ENCODE measurements at places on chromosomes 2 and 18. TPM values are rescaled to one million over a fixed set of nuclear protein-coding genes. Genes with fewer than 3 reads are reported as not detected.

GAL3ST2 gene
- 0.77 TPM for total RNA-seq

HRH4 gene
- total RNA-seq, result 0.52 TPM

CASP10 gene
- 4.1 TPM for total RNA-seq

RAB6D gene
- 5.4 TPM for total RNA-seq

TGFA gene
- 2.0 TPM for total RNA-seq

PLCD4 gene
- 0.73 TPM for total RNA-seq

FAM110C gene
- 1.8 TPM for total RNA-seq

DYSF gene
- total RNA-seq, result 3.1 TPM

LOXL3 gene
- 8.0 TPM for total RNA-seq

GRP gene
- 6.1 TPM for total RNA-seq

ZNF236 gene
- 25.7 TPM for total RNA-seq

CABYR gene
- total RNA-seq, result 11.1 TPM

CHST10 gene
- 10.0 TPM for total RNA-seq

RBM43 gene
- 2.4 TPM for total RNA-seq

- DNase-seq, result no peak
These were observed 43.5 kb upstream of the TMEM131 start for GRCh38 chr2:98039085-98039756.

DNA sequence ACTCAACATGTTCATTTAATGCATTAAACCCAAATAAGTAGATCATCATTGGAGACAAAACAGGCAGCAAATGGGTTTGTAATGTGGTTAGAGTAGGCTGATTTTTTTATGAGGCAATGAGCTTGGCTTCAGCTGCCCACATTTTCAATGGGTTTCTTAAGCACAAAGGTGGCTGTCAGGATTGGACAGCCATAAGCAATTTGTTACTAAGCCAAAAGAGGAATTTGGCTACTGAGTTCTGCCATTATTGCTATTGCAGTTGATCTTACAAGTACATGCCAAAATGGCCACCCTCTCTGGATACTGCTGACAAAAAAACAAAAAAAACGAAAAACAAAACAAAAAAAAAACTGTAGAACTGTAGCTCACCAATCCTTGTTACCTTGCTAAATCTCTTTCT lies 1348.0 kb upstream of the PIK3C3 start:
- DNase-seq, result no peak

DNA sequence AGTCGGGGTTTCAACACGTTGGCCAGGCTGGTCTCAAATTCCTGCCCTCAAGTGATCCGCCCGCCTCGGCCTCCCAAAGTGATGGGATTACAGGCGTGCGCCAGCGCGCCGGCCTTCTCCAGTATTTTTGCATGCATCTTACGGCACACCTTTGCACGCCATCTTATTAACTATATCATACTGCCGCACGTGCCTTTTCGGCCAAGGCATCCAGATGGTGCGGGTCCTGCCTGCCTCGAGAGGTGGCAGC lies 765 bp upstream of the ING5 start:
- no peak for DNase-seq

- no peak for DNase-seq
These were observed 133.4 kb downstream of the ZNF407 start for GRCh38 chr18:74731097-74731496.

DNA sequence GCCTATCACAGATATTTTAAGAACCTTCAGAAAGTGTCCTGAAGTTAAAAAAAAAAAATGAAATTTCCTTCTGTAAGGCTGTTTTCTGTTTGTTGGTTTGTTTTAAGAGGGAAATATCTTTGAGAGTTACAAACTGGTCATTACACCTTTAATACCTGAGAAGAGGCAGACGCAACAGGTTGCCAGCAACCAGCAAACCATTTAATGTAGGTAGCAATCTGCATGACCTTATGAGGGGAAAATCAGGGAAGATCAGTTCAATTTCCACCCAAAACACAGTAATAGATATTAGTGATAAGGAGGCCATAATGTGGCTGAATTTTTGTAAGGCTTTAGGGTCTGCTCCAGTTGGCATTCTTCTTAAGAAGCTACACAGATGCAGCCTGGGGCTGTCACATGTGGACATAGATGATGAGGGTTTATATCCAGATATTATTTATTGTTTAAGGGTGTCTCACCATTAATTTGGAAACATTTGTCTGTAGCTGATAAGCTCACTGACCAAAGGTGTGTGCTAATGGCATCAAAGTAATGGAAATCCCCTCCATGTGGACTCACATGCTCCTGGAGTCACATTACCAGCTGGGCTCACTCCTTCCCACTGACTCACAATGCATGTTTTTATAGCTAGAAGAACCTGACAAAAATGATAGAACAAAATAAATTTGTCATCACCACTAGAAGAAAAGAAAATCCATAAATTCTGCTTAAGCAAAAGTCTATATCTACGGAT lies 83.5 kb upstream of the DTNA start:
- no peak for DNase-seq

- DNase-seq, result no peak
These were observed 30.3 kb downstream of the TNP1 start for GRCh38 chr2:216829533-216829932.

DNA sequence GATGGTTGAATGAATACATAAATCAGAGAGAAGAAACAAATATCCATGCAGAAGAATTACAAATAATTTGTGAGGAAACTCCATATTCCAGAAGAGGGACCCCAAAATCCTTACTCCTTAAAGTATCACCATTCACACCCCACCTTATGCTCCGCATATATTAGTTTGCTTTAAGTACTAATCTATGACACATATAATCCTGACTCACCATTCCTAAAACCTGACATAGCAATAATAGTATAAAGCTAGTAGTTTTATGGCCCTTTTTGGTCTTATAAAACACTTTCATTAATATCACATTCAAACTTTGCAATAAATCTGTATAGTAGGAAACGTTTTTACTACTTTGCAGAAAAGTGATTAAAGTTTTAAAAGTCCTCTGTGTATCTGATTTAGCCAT lies 719.0 kb upstream of the SLC39A10 start:
- DNase-seq, result no peak

GRCh38 chr2:43254331-43254730 lies 27.9 kb upstream of the ZFP36L2 start:
- no peak for DNase-seq

GRCh38 chr18:23958036-23958435 lies 56.5 kb upstream of the TTC39C start:
- no peak for DNase-seq

- DNase-seq, result peak; percentile 87
These were observed 15.6 kb upstream of the INO80C start for GRCh38 chr18:35513181-35513936.

DNA sequence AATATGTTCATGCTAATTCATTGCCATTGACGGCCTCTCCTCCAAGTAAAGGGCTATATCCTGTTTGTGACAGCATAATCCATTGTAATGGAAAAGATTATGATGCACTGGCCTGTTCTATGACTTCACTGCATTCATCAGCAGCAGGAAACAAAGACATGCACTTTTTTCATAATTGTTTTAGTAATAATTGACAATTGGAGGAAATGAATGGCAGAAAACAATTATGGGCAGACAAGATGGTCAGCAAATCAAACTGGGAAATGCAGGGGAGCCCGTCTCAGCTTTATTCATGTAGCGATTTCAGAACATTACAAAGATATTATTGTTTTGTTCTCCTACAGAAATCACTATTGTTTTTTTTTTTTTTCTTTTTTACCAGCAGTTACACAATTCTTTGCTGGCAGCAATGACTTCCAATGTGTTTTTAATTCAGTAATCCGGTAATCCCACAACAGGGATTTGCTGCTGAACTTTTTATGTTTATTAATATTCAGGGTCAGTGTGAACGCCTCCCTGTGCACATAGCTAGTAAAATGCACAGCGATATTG lies 33.8 kb upstream of the RASGRP3 start:
- DNase-seq, result no peak

- peak; percentile 81 for DNase-seq
These were observed 23.1 kb upstream of the COPS8 start for GRCh38 chr2:237062585-237062984.

GRCh38 chr2:157431176-157431575 lies 12.7 kb downstream of the CYTIP start:
- DNase-seq, result no peak

DNA sequence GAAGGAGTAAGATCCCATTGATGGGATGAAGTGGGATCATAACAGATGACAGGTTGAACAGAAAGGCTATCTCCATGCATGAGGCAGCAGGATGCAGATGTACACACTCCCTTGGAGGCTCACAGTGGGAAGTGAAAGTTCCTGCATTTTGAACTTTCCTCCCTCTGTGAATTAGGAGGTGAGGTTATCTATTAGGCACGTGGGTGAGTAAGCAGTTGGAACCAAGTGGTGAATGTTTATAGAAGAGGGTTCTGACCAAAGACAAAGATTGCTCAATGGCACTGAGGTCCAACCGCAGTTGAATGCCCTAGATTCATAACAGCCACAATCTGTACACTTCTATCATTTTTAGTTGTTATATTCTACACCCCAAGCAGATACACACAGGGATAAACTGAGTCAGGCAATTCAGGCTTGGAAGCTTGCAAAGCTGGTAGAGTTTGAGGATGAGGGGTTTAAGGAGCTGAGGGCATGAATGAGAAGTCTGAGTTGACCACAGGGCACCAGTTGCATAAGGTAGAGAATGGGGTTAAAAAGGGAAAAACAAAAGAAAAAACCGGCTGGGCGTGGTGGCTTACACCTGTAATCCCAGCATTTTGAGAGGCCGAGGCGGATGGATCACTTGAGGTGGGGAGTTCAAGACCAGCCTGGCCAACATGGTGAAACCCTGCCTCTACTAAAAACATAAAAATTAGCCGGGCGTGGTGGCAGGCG lies 7.1 kb upstream of the KCMF1 start:
- DNase-seq, result no peak

DNA sequence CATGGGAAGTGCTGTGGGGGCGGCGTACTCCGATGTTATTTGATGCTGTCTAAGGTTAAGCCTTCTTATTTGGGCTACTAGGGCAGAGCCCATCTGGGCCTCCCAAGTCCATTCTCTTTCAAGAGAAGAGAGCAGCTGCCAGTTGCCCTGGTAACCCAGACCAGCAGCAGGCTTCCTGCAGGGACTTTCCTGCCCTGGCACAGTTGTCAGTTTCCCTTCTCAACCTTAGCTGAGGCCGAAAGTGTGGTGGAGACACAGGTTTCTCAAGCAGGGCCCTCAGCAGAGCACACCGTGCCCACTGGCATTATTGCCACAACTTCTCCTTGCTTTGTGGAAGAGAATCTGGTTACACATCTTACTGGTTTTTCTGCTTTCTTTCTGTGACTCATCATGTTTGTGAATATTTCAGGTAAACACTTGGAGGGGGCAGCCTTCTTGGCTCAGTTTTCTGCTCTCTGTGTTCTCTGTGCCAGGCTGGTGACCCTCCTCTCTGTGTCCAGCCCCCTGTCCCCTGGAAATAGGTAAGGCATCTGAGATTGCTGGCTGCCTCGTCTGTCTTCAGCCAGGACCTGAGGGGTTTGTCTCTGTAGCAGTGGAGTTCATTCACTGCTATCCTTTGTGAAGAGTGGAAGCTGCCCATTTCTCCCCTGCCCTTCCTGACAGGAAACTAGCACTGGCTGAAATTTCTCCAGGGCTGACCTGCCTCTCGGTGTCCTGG lies 111.0 kb downstream of the B3GNT2 start:
- DNase-seq, result peak; percentile 59

- peak; percentile 58 for DNase-seq
These were observed 807.5 kb downstream of the MBD2 start for GRCh38 chr18:53417003-53417402.

DNA sequence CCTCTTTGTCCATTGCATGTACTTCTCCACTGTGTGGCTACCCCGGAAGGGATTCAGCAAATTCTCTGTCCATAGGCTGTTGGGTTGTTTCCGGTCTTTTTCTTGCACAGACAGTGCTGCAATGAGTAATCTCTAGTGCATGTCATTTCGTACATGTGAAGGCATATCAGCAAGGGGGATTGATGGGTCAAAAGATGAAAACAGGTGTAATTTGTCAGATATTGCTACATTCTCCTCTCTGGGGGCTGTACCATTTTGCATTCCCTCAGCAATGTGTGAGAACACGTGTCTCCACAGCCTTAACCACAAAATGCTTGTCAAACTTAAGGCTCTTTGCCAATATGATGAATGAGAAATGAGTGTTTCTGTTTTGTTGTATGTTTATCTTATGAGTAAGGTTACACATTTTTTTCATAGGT lies 60.5 kb downstream of the KLHL29 start:
- no peak for DNase-seq

DNA sequence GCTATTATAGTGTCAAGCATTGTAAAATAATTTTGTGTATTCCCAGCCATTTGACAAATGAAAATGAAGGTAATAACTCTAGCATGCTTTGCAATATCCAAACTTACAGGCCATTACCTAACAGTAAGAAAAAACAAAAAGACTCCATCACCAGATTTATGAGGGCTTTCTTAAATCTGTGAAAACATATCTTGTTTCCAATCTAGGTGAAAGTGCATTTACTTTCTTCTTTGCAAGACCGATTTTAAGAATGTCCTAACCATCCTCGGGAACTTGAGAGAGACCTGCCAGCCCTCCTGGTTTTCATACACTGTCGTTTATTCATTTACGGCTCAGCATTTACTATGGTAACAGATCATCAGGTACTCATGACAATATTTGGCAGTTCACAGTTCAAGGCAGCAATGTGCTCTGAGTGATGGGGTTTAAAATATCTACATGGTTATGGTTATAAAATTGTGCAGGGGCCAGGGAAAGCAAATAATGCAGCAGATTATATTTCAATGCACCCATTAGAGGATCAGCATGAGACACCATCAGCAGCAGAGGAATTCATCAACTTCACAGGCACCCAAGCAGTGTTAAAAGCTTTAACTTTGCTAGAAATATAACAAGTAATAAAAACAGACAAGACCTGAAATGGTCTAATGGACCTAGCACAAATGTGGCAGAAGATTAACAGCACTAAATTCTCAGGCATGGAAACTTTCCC lies 34.4 kb upstream of the PARD3B start:
- no peak for DNase-seq

Measured in endodermal cell (in vitro differentiated cells).